ENCODE measurements at places on chromosomes 6 and 20.

DNA sequence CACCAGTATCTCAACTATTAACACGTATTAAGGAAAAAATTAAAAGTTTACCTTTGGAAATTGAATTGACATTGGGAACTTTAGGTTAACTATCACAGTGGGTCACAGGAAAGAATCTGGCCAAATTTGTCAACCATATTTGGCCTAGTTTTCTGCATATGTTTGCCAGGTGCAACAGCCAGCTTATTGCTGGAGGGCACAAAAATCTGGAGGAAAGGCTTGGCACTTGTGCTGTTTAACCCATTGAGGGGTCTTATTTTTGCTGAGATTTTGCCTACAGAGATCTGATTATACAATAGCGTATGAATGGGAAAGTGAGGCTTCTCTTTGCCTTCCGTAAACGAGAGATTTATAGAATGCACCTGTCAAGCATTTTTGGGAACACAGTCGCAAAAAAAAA, 190.4 kb downstream of the PRL start:
- DNase-seq = no peak

GRCh38 chr6:48378884-48379407, 267.9 kb upstream of the PTCHD4 start:
- DNase-seq = no peak

- DNase-seq = no peak
Measured at GRCh38 chr6:79589701-79590100, 41.4 kb upstream of the SH3BGRL2 start.

GRCh38 chr6:144195671-144196270, 45.5 kb downstream of the STX11 start:
- DNase-seq = no peak

- no peak for DNase-seq
Measured at GRCh38 chr6:3280866-3281465, 22.2 kb downstream of the PSMG4 start.

DNA sequence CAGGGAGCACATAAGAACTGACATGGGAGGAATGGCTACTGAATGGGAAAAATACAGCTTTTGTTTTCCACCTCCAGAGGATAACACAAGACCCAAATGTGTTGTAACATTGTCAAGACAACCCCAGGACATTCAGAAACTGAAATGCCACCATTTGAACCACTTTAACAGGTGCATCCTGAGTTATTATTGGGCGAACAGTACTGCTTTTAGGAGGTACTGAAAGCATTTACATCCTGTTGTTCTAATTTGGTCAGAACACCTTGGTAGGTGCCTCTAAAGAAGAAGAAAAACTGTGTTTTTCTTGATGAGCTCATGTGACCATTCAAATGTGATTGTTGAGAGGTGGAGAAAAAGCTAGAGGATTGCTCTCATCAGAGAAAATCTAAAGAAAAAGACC, 6.4 kb upstream of the TXNDC5 start:
- DNase-seq = no peak

Measured in heart right ventricle (tissue), 16 donors.